Caco-2 (cell line): ENCODE measurements at places on chromosomes 2 and 18. TPM values are rescaled to one million over a fixed set of nuclear protein-coding genes. Genes with fewer than 3 reads are reported as not detected.

DNA sequence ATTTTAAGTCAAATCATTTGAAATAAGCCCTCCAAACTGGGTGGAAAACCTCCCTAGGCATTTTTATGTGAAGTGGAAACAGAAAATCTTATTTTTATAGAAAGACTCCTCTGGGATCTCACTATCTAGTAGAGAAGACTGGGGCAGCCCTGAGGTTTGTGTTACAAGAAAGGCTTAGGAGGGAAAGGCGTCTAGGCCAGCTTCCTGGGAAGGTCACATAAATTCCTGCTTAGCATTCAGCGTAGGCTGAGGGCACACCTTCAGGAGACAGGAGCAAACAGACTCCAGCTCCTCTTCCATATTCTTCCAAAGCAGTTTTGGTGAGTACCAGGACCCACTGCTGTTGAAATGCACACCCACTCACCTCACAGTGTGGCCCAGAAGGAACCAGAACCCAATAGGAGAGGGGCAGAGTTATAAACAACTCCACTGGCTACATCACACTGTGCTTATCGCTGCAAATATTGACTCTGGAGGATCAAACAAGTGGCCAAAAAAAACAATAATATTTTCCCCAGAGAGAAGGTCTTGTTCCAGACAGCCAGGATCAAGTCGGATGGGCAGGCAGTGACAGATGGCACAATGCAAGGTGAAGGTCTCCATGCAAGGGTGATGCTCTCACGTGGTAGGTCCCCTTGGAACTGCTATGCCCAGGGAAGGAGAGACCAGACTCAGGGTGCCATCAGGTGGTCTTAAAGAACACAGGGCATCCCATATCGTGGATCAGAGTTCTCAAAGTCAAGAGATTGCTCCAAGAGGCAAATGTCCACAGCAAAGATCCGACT lies 17.7 kb upstream of the IGFBP2 start:
- H3K4me3 ChIP-seq, result no peak overlapping the region
- DNase-seq, result no peak
- peaks cover 3% of the 10 kb centered on the region; the same call in 1 of the 2 replicates for H3K4me1 ChIP-seq
- no peaks in the 10 kb centered on the region for H3K36me3 ChIP-seq
- H3K27me3 ChIP-seq, result 0 out of 2 replicates have a peak, but pooled peaks cover under 1% of the 10 kb centered on the region

DNA sequence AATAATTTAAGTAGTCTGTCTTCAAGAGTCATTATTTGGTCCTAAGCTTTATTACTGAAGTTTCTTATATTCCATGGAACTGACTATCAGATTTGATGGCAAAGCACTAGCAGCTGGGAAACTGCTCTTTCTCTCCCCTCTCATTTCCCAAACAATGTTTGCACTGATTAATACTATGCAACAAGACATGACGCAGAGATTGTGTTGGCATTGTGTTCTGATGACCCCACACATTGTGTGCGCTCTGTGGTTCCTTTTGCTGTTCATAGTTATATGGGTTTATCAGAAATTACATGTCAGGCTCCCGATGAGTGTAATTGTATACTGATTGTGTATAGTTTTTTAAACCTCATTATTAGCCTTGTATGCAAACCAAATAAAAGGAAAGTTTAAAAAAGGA lies 331.6 kb upstream of the FANCL start:
- H3K36me3 ChIP-seq, result no peaks in the 10 kb centered on the region
- peaks cover 9% of the 10 kb centered on the region; the same call in 1 of the 2 replicates for H3K4me1 ChIP-seq
- H3K4me3 ChIP-seq, result no peak overlapping the region
- H3K27me3 ChIP-seq, result no peaks in the 10 kb centered on the region

Gene ITGB6
- total RNA-seq, result 1.7 and 2.6 TPM in 2 replicates

DNA sequence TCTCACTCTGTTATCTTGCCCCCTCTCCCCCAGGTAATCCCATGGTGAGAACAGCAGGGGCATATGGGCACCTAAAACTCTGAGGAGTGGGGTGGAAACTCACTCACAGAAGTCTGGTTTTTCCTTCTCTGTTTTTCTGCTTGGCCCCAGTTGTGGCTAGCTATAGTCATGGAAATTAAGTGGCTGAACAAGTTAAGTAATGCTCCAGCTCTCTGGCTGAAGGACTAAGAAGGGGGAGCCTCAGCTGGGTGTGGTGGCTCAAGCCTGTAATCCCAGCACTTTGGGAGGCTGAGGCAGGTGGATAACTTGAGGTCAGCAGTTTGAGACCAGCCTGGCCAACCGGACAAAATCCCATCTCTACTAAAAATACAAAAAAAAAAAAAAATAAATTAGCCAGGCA lies 261.0 kb downstream of the TPGS2 start:
- no peaks in the 10 kb centered on the region for H3K27me3 ChIP-seq
- DNase-seq, result no peak
- no peaks in the 10 kb centered on the region for H3K4me1 ChIP-seq
- H3K27ac ChIP-seq, result no peak overlapping the region
- H3K4me3 ChIP-seq, result no peak overlapping the region

GRCh38 chr2:102604769-102605168 lies 14.6 kb upstream of the SLC9A2 start:
- peak; percentile 51 for DNase-seq
- peaks cover 40% of the 10 kb centered on the region for H3K4me1 ChIP-seq
- H3K4me3 ChIP-seq, result no peak overlapping the region
- H3K36me3 ChIP-seq, result no peaks in the 10 kb centered on the region; the same call in 1 of the 2 replicates
- peak overlapping the region; percentile 1 for H3K27ac ChIP-seq
